IPS DF 19.7 (cell line): ENCODE measurements at places on chromosomes 12 and 14.

GRCh38 chr14:100784523-100785337, 41.2 kb upstream of the MEG3 start:
- DNase-seq, result no peak

GRCh38 chr14:80356413-80356812, 145.1 kb upstream of the DIO2 start:
- DNase-seq, result no peak

GRCh38 chr12:113831476-113831875, 134.6 kb downstream of the RBM19 start:
- DNase-seq, result no peak

DNA sequence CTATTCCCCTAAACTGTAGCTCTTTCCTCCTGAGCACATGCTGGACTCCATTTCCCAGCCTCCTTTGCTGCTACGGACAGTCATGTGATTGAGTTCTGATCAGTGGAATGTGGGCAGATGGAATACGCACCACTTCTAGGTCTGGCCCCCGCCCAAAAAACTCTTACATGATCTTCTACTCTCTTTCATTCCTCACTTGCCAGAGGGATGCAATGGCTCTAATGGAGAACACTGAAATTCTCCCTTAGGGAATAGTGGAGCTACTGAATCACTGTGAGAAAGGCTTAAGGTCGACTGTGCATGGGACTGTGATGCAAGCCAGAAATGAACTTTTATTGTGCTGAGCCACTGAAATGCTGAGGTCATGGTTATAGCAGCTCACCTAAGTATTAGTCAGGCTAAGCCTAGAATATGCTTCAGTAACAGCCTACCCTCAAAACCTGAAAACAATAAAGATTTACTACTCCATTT, 13.0 kb upstream of the TMED2 start:
- DNase-seq, result peak; percentile 40

DNA sequence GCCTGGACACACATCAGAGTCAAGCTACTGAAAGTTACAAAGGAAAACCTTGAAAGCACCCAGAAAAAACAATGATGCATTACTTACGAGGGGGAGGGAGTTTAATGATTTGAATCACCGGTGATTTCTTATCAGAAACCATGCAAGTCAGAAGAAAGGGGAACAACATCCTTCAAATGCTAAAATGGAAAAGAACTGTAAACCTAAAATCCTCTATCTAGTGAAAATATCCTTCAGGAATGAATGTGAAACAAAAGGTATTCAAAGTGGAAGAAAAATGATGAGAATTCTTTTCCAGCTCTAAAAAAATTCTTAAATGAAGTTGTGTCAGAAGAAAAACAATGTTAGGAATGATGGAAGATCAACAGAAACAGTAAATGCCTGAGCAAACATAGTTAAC, 16.8 kb downstream of the SCAF11 start:
- no peak for DNase-seq

DNA sequence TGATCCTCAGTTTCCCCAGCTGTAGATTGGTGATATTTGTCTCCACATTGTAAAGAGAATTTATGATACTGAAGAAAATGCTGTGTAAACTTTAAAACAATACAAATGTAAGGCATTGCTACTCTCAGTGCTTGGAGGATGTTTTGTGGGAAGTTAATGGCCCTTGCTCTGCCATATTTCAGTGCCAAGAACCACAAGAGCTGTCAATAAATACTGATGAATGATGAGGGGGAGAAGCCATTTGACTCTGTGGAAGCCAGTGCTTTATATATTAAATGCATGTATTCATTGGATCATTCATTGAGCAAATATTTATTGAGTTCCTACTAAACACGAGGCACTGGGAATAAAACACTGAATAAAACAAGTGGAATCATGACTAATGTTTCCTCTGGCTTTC, 30.8 kb downstream of the CACNA1C start:
- DNase-seq, result no peak
